NK-92 treated with Interleukin-12 subunit alpha and Interleukin-12 subunit beta, amount 100 ng/mL, for 24 hours (cell line): ENCODE measurements at places on chromosomes 1 and 21.

DNA sequence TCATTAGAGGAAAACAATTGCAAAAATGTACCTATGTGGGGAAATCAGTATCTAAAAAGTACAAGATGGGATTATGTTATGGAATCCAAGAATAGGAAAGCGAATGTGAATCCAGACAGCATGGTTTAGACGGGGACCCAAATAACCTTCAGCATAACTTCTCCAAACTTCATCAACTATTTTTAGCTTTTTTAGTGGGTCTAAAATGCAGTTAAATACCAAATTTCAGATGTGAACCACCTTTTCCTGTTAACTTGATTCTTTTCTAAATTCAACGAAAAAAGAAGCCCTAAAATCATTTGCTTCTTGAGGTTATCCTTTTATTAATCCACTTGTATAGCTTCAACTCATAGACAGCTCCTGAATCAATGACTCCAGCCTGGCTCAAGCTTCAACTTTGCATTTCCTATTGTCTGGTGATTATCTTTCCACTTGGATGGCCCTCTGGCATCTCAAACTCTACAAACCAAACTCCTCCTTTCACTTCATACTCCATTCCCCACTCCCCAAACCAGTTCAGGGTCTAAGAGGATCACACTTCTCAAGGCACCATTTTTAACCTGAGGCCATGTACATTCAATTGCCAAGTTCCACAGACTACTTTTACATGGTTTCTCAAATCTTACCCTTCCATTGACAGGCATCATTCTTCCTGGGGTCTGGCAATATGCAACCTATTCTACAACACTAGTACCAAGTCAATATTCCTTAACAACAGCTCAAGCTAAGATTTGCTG, 7.4 kb downstream of the ERRFI1 start:
- DNase-seq, result no peak

DNA sequence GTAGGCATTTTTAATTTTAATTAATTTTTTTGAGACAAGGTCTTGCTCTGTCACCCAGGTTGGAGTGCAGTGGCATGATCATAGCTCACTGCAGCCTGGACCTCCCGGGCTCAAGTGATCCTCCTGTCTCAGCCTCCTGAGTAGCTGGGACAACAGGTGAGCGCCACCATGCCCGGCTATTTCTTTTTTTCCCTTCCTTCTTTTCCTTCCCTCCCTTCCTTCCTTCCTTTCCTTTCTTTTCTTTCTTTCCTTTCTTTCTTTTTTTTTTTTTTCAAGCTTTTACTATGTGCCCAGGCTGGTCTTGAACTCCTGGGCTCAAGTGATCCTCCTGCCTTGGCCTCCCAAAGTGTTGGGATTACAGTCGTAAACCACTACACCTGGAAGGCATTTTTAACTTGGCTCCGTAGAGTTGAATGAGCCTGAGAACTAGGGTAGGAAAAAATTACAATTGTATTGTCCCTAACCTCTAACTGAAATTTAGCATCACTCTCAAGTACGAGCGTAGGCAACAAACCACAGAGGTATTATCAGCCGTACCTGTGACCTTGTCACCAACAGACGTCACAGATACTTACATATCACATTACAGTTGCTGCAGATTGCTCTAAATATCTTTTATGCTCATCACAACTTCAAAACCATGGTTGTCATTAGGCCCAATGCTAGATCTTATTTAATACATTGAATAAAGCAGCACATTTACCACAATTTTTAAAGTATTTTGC, 8.0 kb downstream of the RUNX3 start:
- DNase-seq, result no peak

- no peak for DNase-seq
These were observed 40.8 kb upstream of the OSBPL9 start for GRCh38 chr1:51576085-51576444.

- no peak for DNase-seq
These were observed 168.0 kb upstream of the DAB1 start for GRCh38 chr1:57591842-57592241.

DNA sequence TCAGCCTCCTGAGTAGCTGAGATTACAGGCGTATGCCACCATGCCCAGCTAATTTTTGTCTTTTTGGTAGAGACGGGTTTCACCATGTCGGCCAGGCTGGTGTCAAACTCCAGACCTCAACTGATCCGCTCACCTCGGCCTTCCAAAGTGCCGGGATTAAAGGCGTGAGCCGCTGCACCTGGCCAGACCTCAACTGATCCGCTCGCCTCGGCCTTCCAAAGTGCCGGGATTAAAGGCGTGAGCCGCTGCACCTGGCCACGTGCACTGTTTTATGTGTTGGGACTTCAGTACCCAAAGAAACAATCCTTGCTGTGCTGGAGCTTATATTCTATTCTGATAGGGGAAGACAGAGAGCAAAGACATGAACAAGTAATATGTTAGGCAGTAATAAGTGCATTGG, 10.1 kb downstream of the TRAF5 start:
- no peak for DNase-seq
